ENCODE measurements at places on chromosomes 13 and 19.

DNA sequence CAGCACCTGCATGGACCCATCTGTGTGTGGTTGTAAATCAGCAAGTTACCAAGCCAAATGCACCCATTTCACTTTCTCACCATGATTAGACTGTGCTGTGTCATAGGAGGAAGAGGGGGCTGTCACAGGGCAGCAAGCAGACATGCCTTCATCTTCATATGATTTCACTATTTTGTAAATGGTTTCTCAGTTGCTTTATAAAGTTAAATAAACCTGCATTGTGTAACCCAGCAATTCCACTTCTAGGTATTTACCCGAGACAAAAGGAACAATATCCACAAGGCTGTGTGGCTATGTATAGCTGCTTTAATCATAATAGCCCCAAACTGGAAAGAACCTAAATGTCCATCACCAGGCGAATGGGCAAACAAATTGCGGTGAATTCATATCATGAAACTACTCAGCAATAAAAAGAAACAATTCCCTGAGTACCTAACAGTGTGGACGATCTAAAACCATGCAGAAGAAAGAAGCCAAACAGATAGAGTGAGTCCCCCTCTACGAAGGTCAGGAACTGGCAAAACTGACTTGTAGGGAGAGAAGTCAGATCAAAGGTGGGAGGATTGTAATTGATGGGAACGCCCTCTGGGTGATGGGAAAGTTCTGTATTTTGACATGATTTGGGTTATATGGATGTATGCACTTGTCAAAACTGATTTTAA, 185.4 kb downstream of the COL4A1 start:
- no peak overlapping the region for H3K27ac ChIP-seq
- H3K4me1 ChIP-seq: no peaks in the 10 kb centered on the region
- no peaks in the 10 kb centered on the region for H3K36me3 ChIP-seq
- no peak overlapping the region for H3K4me3 ChIP-seq
- no peak for DNase-seq
- peaks cover 44% of the 10 kb centered on the region for H3K27me3 ChIP-seq

GRCh38 chr13:74825152-74825937, 656.6 kb downstream of the TBC1D4 start:
- no peak overlapping the region for H3K4me3 ChIP-seq
- no peaks in the 10 kb centered on the region for H3K4me1 ChIP-seq
- no peaks in the 10 kb centered on the region for H3K36me3 ChIP-seq
- H3K27ac ChIP-seq: no peak overlapping the region
- H3K27me3 ChIP-seq: no peaks in the 10 kb centered on the region

DNA sequence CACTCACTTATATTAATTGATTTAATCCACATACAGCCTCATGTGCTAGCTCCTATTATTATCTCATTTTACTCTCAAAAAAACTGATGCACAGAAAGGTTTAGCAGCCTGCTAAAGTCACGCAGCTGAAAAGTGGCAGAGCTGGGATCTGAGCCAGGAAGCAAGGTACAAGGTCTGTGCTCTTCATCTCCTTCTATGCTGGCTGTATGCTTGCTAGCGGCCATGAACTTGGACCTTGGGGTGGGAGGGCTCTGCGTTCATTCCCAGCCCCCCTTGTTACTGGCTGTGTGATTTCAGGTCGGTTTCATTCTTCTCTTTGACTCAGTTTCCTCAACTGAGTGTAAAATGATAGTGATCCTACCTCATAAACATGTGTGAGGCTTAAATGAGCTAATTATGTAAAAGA, 69.8 kb downstream of the ALOX5AP start:
- no peak overlapping the region for H3K4me3 ChIP-seq
- H3K27me3 ChIP-seq: peaks cover 22% of the 10 kb centered on the region
- peaks cover 16% of the 10 kb centered on the region for H3K4me1 ChIP-seq
- no peak overlapping the region for H3K27ac ChIP-seq
- no peaks in the 10 kb centered on the region for H3K36me3 ChIP-seq

DNA sequence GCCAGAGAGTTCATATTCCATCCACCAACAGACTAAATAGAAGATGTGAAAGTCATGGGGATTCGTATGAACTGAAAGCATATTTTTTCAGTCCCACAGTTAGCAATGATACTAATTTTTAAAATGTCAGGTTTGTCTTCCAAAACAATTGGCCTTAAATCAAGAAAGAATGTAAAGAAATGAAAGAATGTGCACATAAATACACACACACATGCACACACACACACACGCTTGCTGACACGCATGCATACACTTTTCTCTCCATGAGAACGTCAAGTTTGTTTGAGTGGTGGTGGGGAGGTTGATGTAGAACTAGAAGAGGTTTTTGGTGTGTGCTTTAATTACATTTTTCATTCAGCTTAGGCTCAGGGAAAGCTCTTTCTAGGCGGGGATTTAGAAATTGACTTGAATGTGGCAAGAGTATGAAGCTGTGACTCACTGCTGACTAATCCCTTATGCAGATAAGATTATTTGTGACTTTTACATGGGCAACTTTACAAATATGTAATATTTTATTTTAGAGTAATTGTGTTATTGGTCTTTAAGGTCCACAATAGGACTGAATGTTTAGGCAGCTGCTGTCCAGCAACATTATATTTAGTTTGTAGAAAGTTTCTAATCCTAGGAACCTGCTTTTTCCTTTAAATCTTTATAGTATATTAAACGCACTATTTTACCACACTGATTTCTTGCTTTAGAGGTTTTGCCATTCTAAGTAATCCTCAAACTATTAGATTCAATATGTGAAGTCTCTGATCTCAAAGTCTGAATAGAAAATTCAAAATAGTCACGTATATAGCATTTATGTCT, 18.8 kb downstream of the FLT1 start:
- H3K27me3 ChIP-seq: peaks cover 4% of the 10 kb centered on the region
- H3K4me1 ChIP-seq: peaks cover 5% of the 10 kb centered on the region
- H3K27ac ChIP-seq: no peak overlapping the region
- DNase-seq: no peak

DNA sequence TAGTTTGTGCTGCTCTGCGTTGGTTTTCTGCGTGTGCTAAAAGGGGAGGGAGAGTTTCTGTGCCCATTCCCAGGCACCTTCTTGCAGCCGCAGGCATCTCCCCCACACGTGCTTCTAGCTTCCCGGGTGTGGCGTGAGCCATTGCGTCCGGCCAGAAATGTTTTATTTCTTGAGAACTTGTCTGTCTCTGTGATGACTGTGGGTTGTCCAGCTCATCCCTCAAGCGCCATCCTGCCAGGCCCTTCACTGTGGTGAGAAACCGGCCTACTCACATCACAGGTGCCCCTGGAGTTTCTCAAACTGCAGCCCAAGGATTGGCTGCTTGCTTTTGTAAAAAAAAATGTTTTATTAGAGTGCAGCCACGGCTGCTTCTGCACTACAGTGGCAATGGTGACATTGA, 24.2 kb downstream of the EPN1 start:
- H3K36me3 ChIP-seq: peaks cover 23% of the 10 kb centered on the region
- H3K27ac ChIP-seq: no peak overlapping the region
- DNase-seq: no peak

DNA sequence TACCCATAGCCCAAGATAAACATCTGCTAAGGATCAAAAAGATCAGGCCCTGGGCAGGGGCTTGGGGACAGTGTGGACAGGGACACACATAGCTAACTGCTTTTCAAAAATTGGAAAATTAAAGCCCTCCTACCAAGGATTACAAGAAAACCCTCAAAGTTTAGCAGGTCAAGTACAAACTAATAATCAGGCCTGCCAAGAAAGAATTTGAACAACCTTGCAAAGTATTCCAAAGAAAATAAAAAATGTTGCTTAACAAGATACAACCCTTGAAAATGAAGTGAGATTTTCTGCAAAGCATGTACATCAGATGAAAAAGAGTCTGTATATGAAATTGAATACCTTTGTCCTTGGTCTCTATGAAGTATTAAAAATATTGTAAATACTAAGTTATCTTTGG, 67.3 kb downstream of the KLF12 start:
- H3K36me3 ChIP-seq: peaks cover 36% of the 10 kb centered on the region
- H3K27ac ChIP-seq: no peak overlapping the region
- H3K27me3 ChIP-seq: no peaks in the 10 kb centered on the region

GRCh38 chr13:113555141-113555540, 29.4 kb upstream of the TFDP1 start:
- DNase-seq: no peak
- no peak overlapping the region for H3K27ac ChIP-seq
- H3K36me3 ChIP-seq: no peaks in the 10 kb centered on the region
- H3K27me3 ChIP-seq: no peaks in the 10 kb centered on the region
- no peak overlapping the region for H3K4me3 ChIP-seq

DNA sequence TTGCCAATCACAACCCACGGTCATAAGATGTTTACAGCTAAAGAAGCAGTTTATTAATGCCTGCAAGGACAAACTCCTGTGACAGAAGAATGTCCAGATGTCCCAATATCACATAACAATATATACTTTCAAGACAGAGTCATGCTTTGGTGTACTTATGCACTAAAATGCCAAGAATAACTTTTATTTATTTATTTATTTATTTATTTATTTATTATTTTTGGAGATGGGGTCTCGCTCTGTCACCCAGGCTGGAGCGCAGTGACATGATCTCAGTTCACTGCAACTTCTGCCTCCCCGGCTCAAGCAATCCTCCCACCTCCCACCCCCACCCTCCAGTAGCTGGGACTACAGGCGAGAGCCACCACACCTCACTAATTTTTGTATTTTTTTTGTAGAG, 9.1 kb downstream of the TEX101 start:
- no peak overlapping the region for H3K27ac ChIP-seq
- no peak for DNase-seq
- peaks cover 7% of the 10 kb centered on the region for H3K4me1 ChIP-seq
- H3K36me3 ChIP-seq: no peaks in the 10 kb centered on the region
- H3K4me3 ChIP-seq: no peak overlapping the region

DNA sequence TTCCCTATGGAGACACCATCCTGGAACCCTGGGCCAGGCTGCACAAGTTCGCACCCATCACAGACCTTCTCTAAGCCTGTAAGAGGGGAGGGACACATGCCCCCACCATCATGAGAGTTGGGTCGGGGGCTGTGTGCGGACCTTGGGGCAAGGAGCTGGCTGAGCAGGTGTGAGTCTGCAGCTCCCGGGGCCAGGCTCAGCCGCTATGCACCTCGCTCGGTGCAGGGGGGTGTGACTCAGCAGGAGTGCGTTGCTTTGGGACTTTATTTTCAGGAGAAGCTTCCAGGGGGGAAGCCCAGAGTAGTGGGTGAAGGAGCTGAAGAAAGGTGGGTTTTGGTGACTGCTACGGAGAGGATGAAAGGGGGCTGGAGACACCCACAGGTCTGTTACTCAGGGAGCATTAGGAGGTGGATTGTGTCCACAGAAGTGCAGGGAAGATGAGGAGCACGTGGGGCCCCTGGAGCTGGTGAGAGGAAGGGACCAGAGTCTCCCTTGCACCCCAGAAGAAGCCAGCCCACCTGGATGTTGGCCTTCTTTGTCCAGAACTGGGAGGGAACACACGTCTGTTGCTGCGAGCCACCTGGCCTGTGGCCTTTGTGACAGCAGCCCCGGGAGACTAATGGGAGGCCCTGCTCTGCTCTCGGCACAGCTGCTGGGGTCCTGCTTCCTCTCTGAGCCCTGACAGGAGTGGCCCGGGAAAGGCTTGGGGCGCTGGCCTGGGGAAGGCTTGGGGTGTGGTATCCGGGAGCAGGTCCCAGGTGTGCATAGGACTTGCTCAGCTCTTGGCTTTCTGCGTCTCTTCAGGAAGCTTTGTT, 162.6 kb downstream of the TEX29 start:
- H3K27me3 ChIP-seq: peaks cover 3% of the 10 kb centered on the region
- H3K4me1 ChIP-seq: no peaks in the 10 kb centered on the region
- no peak overlapping the region for H3K27ac ChIP-seq
- no peak overlapping the region for H3K4me3 ChIP-seq

GRCh38 chr13:77016888-77017623, 9.9 kb downstream of the FBXL3 start:
- no peak overlapping the region for H3K4me3 ChIP-seq
- peaks cover 16% of the 10 kb centered on the region for H3K4me1 ChIP-seq
- DNase-seq: no peak
- peaks cover 52% of the 10 kb centered on the region for H3K36me3 ChIP-seq

- peaks cover 2% of the 10 kb centered on the region for H3K36me3 ChIP-seq
- H3K4me3 ChIP-seq: peak overlapping the region; percentile 61
- H3K27me3 ChIP-seq: peaks cover 88% of the 10 kb centered on the region
- DNase-seq: peak; percentile 46
Observed at GRCh38 chr19:13864667-13865570, 12.0 kb upstream of the NANOS3 start.

DNA sequence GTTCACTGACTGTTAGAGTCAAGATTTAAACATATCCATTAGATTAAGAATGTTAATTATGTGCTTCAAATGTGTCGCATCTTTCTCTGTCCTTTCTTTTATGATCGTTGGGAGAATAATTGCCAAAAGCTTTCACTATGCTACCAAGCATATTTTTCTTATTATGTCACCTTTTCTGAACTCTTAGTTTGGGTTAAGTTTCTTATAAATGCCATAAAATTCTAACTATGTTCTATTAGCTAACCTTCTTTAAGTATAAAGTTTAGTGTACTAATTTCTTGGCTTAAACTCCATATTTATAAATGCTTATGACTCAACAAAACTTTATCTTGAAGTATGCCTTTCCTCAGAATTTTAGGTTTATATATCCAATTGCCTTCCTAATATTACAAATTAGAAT, 1759.4 kb downstream of the PCDH9 start:
- no peak overlapping the region for H3K4me3 ChIP-seq
- no peak overlapping the region for H3K27ac ChIP-seq
- no peak for DNase-seq
- no peaks in the 10 kb centered on the region for H3K36me3 ChIP-seq
- no peaks in the 10 kb centered on the region for H3K4me1 ChIP-seq

DNA sequence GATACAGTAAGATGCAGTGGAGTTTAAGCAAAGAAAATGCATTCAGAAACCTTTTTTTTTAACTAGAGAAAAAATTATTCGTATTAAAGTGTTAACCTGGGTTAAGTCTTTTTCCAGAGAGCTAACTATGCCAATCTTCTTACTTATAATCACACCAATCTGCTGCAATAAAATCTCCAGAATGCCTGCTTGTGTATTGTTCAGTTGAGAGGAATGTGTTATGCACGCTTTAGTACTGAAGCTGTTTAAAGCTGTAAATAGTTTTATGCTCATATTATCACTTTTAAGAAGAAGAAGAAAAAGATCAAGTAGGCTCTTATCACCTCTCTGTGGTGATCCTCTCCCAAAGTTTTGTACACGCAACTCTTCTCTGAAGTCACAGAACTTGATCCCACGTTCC, 528.7 kb downstream of the RFC3 start:
- DNase-seq: no peak
- no peaks in the 10 kb centered on the region for H3K36me3 ChIP-seq
- H3K27me3 ChIP-seq: no peaks in the 10 kb centered on the region

GRCh38 chr19:51181377-51181912, 39.3 kb downstream of the SIGLEC7 start:
- no peak overlapping the region for H3K4me3 ChIP-seq
- no peak for DNase-seq
- H3K27ac ChIP-seq: no peak overlapping the region
- peaks cover 6% of the 10 kb centered on the region for H3K4me1 ChIP-seq
- H3K36me3 ChIP-seq: no peaks in the 10 kb centered on the region
- H3K27me3 ChIP-seq: peaks cover 57% of the 10 kb centered on the region

- peaks cover 2% of the 10 kb centered on the region for H3K4me1 ChIP-seq
- H3K27ac ChIP-seq: no peak overlapping the region
- H3K27me3 ChIP-seq: no peaks in the 10 kb centered on the region
- no peaks in the 10 kb centered on the region for H3K36me3 ChIP-seq
Observed at GRCh38 chr13:112171570-112171965, 104.6 kb downstream of the SOX1 start.

All from activated naive CD4-positive, alpha-beta T cell treated with anti-CD3 and anti-CD28 coated beads, Interleukin-2, amount 10 ng/mL, durations not matched to agents 7 days and 5 days (primary cell).